ENCODE measurements at places on chromosomes 5 and 9.
A peak's percentile ranks its signal among the peaks of the same experiment; 100 is the strongest.

- DNase-seq: no peak
These were observed 183.1 kb upstream of the S1PR3 start for GRCh38 chr9:88808019-88808656.

GRCh38 chr9:109771796-109772531, 8.0 kb upstream of the PALM2AKAP2 start:
- DNase-seq: no peak

GRCh38 chr5:141040093-141040770, 10.9 kb upstream of the PCDHB1 start:
- peak; percentile 18 for DNase-seq

DNA sequence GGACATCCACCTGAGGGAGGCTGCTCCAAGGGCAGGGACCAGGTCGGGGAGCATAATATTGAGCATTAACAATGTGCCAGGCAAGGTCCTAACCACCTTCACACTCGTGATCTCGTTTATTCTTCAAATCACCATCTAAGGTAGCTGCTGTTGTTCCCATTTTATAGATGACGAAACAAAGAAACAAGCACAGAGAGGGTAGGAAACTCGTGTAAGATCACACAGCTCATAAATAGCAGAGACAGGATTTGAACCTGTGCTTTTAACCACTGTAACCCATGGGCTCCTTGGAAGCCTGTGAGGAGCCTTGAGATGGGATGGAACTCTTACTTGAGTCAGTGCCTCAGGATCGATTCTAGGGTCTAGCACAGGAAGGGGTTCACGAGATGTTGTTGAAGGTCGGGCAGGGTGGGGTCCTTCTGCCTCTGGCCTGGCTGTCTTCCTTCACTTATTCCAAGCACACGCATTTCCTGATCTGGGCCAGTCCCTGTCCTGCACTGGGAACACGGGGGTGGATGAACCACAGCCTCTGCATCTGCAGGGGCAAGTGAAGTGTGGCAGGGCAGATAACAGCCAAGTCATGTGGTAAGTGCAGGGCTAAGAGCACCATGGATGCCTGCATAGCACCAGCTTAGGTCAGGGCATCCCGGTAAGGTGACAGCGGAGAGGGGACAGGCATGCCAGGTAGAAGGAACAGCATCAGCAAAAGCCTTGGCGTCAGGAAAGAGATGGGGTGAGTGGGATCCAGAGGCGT, 188.1 kb downstream of the MELK start:
- DNase-seq: no peak

GRCh38 chr5:50325237-50325832, 115.8 kb downstream of the EMB start:
- DNase-seq: no peak

DNA sequence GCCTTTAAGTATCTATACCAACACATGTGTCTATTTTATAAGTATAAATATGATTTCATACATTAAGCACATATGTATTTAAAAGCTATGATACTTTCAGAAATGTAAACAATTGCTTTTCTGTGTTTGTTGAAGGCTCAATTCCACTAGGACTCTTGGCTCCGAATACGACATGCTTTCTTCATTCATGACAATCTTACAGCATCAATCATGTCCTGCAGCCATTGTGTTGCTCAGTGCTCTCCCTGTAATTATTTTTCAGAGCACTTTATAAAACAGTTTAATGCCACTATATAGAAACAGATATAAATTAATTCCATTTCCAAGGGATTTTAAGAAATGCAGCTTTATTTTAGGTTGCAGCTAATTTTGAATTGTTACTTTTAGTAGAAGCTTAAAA, 167.3 kb downstream of the TAF11L14 start:
- DNase-seq: no peak

DNA sequence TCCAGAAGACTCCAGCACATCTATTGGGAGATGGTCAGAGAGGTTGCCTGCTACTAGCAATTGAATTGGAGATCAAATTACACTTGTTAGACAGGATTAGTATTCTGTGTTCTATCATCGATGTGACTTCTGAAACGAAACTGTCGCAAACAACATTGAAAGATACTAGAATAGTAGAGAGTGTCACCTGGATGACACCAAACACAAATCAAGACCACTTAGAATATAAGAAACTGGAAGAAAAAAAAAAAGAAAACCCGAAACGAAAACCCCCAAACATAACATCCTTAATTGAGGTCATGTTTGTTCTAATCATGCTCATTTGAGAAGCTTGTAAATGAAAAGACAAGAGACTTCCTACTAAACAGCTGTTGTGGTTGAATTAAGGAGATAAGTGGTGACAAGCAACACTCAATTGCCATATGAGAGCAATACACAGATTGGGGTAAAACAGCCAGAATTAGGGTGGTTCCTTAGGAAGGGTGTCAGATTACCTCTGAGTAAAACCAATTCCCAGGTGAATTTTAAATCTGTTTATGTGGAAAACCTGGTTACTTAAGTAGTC, 97.6 kb downstream of the BASP1 start:
- no peak for DNase-seq

GRCh38 chr5:18000744-18001143, 366.5 kb downstream of the TAF11L14 start:
- DNase-seq: no peak

DNA sequence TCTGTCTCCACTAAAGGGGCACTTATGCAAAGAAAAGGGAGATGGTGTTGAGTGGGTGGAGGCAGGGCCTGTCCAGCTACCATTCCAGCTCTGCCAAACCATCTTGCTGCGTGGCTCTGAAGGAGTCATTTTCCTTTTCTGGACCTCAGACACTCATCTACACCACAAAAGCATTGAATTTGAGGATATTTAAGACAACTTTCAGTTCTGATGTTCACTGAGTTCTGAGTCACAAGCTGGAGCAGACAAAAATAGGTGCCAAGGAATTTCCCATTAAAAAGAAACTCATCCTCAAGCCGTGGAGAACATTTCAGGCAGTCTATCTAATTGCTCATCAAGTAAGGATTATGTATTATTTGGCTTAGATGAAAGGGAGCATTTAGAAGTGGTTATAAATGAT, 195.0 kb upstream of the TBC1D2 start:
- DNase-seq: no peak

- no peak for DNase-seq
These were observed 212.2 kb upstream of the MVB12B start for GRCh38 chr9:126114409-126114760.

DNA sequence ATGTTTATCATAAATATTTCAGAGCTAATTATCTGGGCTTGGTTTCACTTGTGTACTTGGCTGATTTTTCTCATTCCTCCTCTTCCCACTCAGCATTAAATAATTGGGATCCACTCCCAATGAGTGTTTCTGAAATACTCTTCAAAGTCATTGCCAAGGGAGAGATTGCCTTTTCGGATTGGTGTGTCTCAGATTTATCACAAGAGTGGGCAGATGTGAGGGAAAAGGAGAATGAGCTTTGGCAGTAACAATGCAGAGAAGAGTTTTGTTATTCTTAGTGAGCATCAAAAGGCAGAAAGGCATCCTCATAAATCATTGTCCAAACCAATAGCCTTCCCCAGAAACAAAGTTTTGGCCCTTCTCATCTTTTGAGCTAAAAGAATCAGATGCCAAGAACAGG, 79.2 kb downstream of the SEMA5A start:
- no peak for DNase-seq

DNA sequence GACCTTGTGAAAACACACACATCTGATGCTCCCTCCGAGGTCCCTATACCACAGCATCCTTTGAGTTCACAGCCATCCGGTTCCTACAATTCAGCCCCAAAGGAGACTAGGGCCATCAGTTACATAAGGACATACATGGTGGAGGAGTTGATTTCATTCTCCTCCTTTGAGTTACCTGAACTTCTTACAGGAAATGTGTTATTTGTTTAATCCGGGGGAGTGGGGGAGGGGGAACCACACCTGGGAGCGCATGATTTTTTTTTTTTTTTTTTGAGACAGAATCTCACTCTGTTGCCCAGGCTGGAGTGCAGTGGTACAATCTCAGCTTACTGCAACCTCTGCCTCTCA, 30.7 kb downstream of the SEMA4D start:
- DNase-seq: no peak

GRCh38 chr9:91578911-91579310, 155.3 kb upstream of the NFIL3 start:
- DNase-seq: no peak

DNA sequence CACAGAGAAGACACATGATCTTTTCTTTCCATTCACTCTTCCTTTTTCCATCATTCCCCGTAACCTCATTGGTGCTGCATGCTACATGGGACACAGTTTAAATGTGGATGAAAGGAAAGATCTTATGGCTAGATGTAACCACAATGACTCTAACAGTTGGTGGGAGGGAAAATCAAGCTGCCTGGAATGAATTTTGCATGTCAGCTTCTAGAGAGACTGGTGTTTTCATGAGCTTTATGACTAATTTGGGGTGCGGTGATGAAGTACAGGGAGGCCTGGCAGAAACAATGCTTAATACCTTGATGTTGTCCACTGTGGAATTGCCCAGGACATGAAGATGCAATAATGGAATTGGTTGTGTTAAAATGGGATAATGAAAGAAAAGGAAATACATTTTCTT, 55.9 kb upstream of the MYO10 start:
- no peak for DNase-seq

GRCh38 chr5:60598424-60598823, 101.5 kb downstream of the DEPDC1B start:
- DNase-seq: no peak

- no peak for DNase-seq
These were observed 569.5 kb upstream of the WWC1 start for GRCh38 chr5:167721926-167722440.

DNA sequence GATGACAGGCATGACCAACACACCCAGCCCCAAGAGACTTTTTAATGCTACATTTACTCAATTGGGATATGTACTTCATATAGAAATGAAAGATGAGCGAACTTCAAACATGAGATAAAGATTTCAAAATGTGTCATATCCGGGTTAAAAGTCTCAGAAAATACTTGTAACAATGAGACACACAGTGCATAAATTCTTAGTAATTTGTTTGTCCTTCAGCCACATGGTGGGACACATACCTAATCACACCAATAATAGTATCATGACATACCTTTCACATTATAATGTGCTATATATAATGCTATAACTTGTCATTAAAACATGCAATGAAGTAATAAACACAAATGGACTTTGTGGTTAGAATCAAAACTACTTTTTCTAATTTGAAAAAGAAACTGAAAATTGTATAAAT, 204.7 kb upstream of the RFX3 start:
- DNase-seq: no peak

- no peak for DNase-seq
These were observed 10.7 kb downstream of the OR1L8 start for GRCh38 chr9:122572456-122572855.

GRCh38 chr9:86751207-86751606, 196.1 kb downstream of the GAS1 start:
- DNase-seq: no peak

DNA sequence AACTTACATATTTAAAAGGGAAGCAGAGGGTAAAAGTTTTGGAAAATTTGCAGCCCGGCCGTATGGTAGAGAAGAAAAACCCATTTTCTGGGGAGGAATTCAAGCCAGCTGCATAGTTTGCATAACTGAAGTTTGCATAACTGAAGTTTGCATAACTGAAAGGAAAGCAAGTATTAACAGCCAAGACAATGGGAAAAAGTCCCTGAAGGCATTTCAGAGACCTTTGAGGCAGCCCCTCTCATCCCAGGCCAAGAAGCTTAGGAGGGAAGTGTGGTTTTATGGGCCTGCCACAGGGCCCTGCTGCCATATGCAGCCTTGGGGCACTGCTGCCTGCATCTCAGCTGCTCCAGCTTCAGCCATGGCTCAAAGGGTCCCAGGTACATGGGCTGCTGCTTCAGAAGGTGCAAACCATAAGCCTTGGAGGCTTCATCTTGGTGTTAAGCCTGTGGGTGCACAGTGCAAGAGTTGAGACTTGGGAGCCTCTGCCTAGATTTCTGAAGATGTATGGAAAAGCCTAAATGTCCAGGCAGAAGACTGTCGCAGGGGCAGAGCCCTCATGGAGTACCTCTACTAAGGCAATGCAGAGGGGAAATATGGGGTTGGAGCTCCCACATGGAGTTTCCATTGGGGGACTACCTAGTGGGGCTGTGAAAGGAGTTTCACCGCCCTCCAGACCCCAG, 36.9 kb upstream of the CXCL14 start:
- DNase-seq: no peak

- no peak for DNase-seq
These were observed 277.7 kb downstream of the MSX2 start for GRCh38 chr5:175001876-175002645.

- no peak for DNase-seq
These were observed 400.5 kb upstream of the ACO1 start for GRCh38 chr9:31983895-31984294.

DNA sequence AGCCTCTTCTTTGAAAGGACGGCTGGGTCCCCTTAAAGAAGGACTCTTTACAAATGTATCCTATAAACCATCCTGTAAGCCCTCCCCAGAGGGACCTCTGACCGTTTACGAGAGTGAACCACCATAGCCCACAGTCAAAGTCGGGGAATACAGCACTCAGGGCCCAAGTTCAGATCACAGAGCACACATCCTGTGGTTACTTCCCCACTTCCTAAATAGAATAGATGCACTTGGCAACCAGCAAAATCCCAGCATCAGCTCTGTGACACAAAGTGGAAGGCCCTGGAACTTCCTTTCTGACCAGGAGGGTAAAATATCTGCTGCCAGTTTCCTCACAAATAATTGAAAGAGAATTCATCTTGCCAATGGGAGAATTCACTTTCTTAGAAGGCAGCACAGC, 6.9 kb upstream of the IGFBPL1 start:
- no peak for DNase-seq

DNA sequence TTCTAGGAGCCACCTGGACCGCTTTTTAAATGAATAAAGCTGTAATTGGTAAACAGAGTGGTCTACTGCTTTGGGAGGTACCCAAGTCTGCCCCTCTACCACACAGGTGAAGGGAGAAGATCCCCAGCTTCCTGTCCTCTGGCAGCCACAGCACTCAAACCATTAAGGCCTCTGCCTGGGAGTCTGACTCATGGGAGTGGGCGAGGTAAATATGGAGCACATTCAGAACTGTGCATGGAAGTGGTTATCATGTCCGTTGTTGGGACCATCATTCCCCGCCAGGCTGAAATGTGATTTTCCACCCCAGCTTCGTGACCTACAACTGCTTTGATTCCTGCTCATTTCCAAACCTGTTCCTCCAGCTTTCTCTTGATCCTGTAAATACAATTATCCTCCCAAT, 59.5 kb upstream of the ALDH1B1 start:
- DNase-seq: no peak

DNA sequence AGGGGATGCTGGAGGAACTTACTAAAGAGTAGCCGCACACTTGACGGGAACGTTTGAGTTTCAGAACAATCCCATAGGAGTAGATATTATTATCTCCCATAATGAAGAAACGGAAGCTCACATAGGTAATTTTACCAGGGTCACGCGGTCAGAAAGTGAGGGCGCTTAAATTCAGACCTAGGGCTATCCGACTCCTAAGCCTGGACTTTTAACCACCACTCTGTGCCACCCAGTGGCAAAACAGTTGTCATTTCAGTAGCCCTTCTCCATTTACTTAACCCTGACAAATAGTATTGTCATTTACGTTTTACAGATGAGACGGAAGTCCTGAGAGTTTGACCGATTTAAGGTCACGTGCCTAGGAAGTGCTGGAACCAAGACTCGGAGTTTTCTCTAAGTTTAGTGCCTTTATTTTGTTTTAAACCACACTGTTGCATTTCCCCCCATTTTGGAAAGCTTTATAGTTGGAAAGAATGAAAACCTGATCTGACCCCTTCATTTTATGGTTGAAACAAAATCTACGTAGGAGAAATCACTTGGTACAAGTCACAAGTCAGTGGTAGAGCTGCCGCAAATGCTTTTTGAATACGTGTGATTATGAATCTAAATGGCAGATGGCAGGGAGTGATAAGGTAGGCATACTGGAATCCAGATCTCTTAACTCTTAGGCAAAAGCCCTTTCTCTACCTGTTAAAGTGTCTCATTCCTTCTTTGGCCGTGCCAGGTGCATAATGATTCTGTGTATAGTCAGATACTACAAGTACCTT, 650 bp downstream of the MRRF start:
- DNase-seq: no peak
